CD4-positive, alpha-beta memory T cell (primary cell): ENCODE measurements at places on chromosomes 1 and 21. TPM values are rescaled to one million over a fixed set of nuclear protein-coding genes. Genes with fewer than 3 reads are reported as not detected.

Gene EPRS1
- total RNA-seq: 98.7 TPM

Gene ABCA4
- not detected for total RNA-seq

Gene FCGR2B
- total RNA-seq: 0.93 TPM

Gene SLAMF1
- total RNA-seq: 59.9 TPM

Gene SH3D21
- total RNA-seq: 3.2 TPM

Gene LRRC53
- not detected for total RNA-seq

Gene CYP2J2
- 0.28 TPM for total RNA-seq

Gene OR2T2
- not detected for total RNA-seq

Gene CFHR3
- not detected for total RNA-seq

Gene C1orf185
- not detected for total RNA-seq

Gene SYCP1
- total RNA-seq: not detected

Gene BARHL2
- not detected for total RNA-seq

Gene MAP10
- 2.7 TPM for total RNA-seq

Gene NPL
- 9.6 TPM for total RNA-seq

Gene BTBD8
- 6.0 TPM for total RNA-seq

Gene SPRTN
- 15.4 TPM for total RNA-seq

Gene PLPPR4
- not detected for total RNA-seq

Gene CCDC185
- total RNA-seq: not detected

Gene EFCAB14
- 98.5 TPM for total RNA-seq

Gene OR2L3
- total RNA-seq: 0.17 TPM

Gene S100A9
- 7.7 TPM for total RNA-seq

Gene ANGPTL1
- not detected for total RNA-seq

Gene TNNI3K
- total RNA-seq: not detected

Gene TNFRSF4
- total RNA-seq: 15.5 TPM

Gene CLDN17
- total RNA-seq: not detected

Gene SIK1
- 0.35 TPM for total RNA-seq

Gene NMNAT2
- not detected for total RNA-seq

Gene NFASC
- not detected for total RNA-seq

Gene EPHX1
- total RNA-seq: 2.1 TPM

Gene TPTE
- not detected for total RNA-seq

Gene GPR161
- not detected for total RNA-seq

Gene ITLN2
- not detected for total RNA-seq

Gene FCRL2
- not detected for total RNA-seq

Gene KIF14
- total RNA-seq: not detected

Gene KCNQ4
- 0.33 TPM for total RNA-seq

Gene TNFRSF1B
- 111 TPM for total RNA-seq

Gene DTL
- 0.06 TPM for total RNA-seq

Gene KCNJ10
- total RNA-seq: not detected

Gene BSND
- total RNA-seq: not detected

Gene PGLYRP4
- not detected for total RNA-seq

Gene TMEM234
- 27.1 TPM for total RNA-seq

Gene USP16
- total RNA-seq: 57.2 TPM

Gene LPAR3
- total RNA-seq: 3.7 TPM

Gene IQGAP3
- not detected for total RNA-seq

Gene LAMC2
- not detected for total RNA-seq

Gene S100A12
- total RNA-seq: not detected
